ENCODE measurements at places on chromosomes 2 and 18.
A peak's percentile ranks its signal among the peaks of the same experiment; 100 is the strongest.

DNA sequence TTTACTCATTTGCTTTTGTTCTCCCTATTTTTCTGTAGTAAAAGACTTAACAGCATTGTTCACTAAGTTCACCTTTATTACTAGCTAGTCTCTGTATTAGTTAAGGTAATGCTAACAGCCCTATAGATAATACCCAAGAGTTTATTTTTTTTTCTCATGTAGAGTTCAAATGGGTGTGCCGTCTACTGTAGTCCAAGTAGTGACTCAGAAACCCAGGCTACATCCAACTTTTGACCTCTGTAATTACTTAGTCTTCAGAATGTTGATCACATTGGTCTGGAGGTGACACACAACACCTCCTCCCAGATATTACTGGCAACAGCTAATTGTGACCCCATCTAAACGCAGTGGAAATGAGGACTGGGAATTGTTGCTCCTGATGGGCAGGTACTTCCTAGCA lies 7.7 kb downstream of the COQ10B start:
- DNase-seq, result no peak

GRCh38 chr18:36269157-36269556 lies 28.4 kb upstream of the FHOD3 start:
- DNase-seq, result no peak

DNA sequence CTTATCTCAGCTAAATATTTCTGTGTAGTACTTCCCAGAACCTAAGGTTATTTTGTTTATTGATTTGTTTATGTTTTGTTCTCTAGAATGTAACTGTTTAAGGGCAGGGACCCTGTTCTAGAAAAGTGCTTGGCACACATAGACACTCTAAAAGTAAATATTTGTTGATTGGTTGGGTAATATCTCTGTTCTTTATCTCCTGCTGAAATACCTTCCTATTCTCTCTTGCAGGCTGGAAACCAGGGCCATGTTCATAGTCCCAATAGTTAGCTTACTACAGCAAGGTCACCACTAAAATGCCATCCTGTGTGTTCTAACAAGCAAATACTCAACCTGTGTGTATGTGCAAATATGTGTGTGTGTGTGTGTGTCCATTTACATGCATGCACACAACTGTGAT lies 375.6 kb upstream of the MEIS1 start:
- no peak for DNase-seq

DNA sequence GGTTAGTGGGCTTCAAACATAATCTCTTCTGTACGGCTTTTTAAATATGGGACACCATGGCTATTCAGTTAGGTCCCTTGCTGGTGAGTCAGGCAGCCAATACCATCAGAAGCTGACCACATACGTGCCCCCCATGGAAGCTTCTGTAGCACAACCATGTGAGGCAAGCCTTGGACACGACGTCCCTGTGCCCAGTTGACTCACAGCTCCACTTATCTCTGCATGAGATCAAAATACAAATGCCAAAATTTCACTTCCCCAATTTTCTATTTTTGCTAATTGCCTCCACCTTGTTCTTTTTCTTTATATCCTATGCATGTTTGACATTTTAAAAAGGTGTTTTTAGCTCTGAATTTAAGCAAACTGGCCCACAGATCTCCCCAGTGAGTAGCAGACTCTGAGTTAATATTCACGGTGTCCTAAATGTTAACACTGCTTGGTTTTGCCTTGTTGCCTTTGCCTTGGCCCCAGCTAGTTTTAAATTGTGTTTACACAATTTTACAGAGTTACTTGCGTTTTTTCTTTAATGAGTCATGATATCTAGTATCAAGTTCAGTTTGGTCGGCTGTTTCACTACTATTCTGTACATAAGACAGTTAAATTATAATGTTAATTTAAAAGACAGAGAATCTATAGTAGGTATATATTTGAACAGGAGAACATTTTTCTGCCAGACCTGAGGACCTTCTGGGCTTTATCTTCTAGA lies 77.5 kb downstream of the CDCA7 start:
- no peak for DNase-seq

DNA sequence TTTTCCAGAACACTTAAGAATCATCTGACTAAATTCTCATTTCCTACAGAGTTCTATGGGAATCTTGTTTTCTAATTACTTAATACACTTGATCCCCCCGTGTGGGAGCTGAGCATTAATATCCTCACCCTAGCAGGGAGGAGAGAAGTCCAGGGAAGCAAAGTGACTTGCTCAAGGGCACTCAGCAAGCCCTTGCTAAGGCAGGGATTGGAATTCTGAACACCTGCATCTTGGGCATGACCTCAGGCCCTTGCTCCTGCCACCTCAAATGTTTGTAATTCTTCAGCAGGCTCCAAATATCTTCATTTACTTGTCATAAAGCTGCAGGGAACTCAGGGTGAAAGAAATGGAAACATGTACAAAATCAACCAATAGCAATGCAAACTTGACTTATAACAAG lies 162.4 kb downstream of the GPD2 start:
- no peak for DNase-seq

GRCh38 chr2:225597911-225598310 lies 198.4 kb downstream of the NYAP2 start:
- no peak for DNase-seq

DNA sequence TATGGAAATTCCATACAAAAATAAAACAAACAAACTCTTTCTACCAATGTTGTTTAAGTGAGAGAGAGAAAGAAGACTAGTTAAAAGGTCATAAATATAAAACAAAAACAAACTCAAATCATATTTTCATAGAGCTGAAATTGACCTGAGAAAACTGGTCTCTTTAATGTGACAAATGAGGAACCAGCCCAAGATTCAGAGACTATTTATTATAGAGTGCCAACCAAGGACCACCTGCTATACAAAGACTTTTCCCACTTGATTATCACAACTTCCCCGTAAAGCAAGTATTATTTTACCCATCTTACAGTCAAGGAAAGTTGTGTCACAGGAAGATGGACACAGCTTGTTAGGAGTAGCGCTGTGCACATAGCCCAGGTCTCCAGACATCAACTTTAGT lies 13.3 kb downstream of the ANKRD44 start:
- DNase-seq, result no peak

DNA sequence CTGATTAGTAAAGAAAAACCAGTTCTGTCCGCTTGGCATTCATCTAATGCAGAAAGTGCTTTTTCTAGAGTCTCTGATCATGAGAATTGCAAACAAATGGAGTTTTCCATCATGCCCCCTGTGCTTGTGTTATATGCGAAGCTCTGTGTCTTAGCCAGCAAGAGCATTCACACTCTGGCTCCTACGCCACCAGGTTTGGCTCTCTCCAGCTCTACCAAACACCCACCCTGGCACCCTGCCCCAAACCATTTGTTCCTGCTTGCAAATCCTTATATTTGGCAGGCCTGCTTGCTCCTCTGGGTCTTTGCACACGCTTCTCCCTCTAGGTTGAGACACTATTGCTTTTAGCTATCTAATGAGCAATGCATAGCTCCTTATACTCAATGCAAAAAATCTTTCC lies 204.1 kb upstream of the CYRIA start:
- DNase-seq, result no peak

GRCh38 chr18:9671214-9671613 lies 36.9 kb upstream of the RAB31 start:
- DNase-seq, result no peak

- DNase-seq, result no peak
Observed at GRCh38 chr2:159832858-159833257, 34.9 kb upstream of the CD302 start.

- DNase-seq, result no peak
Observed at GRCh38 chr2:223214394-223215253, 162.6 kb downstream of the KCNE4 start.

- DNase-seq, result no peak
Observed at GRCh38 chr18:79195716-79196683, 126.8 kb downstream of the ATP9B start.

DNA sequence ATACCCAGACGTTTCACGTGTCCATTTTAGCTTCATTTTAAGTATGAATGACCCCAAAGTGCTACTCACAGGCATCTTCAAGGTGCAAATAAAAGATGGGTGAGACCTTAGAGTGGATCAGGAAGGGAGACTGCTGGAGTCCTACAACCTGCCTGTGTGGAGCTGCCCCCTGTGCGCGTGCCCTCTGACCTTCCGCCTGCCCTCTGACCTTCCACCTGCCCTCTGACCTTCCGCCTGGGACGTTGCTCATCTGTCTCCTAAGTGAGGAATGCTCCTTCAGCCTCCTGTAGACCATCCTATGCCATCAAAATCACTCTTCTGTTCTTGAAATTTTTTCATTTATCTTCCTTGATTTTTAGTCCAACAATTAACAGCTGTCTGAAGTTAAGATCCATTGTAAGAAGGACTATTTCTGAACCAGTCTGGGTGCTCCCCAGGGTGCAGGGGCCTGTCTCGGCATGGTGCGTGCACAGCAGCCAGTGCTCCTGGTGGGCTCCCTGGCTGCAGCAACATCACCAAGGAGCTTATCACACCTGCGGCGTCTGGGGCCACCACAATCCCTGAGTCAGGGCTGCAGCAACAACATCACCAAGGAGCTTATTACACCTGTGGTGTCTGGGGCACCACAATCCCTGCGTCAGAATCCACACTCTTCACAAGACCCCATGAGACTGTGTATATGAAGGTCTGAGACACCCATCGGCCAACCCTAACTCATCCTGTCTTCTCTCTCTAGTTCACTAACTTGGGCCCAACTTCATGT lies 86.0 kb downstream of the TPO start:
- DNase-seq, result peak; percentile 49

DNA sequence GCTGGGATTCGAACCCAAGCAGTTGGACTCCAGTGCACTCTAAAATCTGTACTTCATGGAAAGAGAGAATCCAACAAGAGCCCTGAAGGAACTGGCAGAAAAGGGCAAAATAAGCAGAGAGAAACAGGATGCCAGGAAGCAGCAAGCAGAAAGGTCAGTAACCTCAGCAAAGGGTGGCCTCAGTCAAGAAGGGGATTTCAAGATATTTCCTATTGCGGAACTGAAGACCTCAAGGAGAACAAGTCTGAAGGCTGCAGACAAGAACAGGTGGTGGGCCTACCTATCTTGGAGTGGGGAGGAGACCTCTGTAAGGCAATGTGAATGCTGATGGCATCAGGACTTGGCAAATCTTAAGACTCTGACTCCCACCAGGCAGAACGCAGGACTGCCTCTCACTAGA lies 20.1 kb upstream of the MREG start:
- DNase-seq, result no peak

GRCh38 chr2:6449343-6449742 lies 416.4 kb downstream of the CMPK2 start:
- no peak for DNase-seq

- DNase-seq, result no peak
Observed at GRCh38 chr2:8684540-8684877, 2.7 kb downstream of the ID2 start.

DNA sequence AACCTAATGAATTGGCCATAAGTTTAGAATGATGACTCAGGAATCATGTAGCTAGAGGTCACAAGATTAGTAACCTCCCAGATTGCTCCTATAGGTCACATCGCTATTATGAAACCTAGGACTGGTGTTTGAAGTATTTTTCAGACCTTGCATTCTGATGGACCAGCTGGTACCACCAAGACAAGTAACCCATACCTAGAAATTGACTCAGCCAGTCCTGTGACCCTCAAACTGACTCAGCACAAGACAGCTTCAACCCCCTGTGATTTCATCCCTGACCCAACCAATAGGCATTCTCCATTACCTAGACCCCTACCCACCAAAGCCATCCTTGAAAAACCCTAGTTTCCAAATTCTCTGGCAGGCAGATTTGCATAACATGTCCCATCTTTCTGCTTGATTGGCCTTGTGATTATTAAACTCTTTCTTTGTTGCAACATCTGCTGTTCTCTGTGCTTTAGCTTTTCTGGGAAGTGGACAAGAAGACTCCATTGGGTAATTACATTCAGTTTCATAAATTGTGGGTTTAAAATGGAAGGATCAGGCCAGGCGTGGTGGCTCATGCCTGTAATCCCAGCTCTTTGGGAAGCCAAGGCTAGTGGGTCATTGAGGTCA lies 254.9 kb downstream of the IRS1 start:
- no peak for DNase-seq

- DNase-seq, result no peak
Observed at GRCh38 chr2:47838249-47838648, 55.3 kb downstream of the MSH6 start.

DNA sequence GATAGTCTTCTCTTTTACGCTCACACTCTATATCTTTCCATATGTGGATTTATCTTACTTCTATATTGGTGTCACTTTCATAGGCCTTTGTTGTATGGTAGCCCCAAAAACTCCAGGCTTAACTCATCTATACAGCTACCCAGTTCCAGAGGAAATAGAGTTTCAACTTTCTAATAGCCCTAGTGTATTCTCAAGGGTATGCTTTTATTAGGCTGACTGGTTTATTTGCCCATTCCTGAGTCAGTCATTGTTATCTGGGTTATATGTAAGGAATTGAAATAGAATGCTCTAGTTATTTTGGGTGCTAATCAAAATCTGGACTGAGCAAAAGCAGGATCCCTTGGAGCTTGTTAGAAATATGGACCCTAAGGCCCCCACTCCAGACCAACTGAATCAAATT lies 307.4 kb upstream of the KCNJ3 start:
- DNase-seq, result no peak

- DNase-seq, result no peak
Observed at GRCh38 chr2:70904371-70905216, 31.1 kb upstream of the ATP6V1B1 start.

DNA sequence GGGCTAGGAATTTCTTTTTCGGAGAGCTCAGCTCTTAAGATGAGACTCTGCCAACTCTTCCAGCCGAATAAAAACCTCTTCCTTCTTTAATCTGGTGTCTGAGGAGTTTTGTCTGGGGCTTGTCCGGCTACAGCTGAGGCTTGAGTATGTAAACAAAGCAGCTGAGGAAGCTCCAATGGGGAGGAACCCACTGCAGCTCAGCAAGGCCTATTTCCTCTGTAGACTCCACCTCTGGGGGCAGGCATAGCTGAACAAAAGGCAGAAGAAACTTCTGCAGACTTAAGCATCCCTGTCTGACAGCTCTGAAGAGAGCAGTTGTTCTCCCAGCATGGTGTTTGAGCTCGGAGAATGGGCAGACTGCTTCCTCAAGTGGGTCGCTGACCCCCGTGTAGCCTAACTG lies 838.7 kb downstream of the CCDC85A start:
- DNase-seq, result no peak

DNA sequence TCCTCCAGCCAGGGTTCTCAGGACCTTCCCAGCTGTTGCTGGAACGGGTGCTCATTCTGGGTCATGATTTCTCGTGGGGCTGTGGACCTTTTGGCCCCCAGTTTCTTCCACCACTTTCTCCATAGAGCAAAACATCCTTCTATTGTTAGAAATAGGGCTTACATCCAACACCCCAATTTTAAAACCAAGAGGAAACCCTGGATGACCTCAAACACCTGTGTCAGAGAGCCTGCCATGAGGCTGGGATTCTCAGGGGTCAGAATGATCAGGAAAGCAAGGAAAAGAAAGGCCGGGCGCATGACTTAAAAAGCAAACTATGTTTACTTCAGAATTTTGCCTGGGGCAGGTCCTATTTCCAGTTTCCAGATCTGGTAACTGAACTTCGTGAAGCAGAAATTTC lies 307.9 kb upstream of the MEIS1 start:
- DNase-seq, result no peak

All from posterior vena cava (tissue), 2 donors.